ENCODE measurements at places on chromosomes 1 and 21.

DNA sequence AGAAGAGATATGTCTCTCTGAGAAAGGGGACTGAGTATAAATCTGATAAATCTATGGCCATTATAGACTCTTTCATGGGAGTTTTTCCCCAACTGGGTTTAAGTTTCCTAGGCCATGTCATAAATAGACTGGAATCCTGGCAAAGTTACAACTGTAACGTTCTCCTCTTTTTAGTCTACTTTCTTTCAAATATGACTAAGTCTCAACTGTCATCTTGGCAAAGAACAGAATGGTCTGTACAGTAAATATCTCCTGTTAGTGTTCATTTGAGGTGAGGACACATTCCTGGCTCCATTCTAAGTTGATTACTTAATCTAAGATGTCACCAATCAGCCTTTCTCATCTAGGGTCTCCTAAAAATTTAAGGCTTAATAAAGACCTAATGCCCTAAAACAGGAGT, 300.5 kb downstream of the BRINP2 start:
- no peak for DNase-seq

DNA sequence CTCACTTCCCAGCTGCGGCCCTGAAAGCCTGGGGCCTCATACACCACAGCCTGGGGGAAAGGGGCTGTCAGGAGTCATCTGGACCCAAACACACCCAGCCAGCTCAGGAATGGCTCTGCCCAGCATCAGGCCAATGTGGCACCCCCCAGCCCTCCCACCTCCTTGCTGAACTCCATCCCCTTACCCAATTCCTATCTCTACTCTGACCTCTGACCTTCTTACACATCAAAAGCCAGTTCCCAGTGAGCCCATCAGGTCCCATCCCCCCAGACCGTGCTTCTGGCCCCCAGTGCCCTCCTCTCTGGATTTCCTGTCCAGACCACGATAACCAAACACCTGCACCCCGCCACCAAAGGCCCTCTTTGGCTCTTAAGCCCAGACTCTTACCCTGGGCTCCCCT, 16.3 kb downstream of the CRYBG2 start:
- no peak for DNase-seq

DNA sequence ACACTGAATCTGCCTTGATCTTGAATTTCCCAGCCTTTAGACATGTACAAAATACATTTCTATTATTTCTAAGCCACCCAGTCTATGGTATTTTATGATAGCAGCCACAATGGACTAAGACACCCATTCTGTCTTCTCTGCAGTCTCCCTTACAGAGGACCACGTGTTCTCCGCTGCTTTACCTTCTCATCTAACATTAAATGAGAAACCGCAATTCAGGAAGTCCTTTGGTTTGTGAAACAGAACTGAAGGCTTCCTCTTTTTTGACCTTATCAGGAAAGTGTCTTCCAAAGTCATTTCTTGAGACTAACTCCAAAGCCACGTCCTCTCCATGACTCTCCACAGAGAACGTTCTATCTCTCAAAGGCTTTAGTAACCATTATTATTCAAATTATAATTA, 560.1 kb downstream of the OMA1 start:
- DNase-seq = no peak

DNA sequence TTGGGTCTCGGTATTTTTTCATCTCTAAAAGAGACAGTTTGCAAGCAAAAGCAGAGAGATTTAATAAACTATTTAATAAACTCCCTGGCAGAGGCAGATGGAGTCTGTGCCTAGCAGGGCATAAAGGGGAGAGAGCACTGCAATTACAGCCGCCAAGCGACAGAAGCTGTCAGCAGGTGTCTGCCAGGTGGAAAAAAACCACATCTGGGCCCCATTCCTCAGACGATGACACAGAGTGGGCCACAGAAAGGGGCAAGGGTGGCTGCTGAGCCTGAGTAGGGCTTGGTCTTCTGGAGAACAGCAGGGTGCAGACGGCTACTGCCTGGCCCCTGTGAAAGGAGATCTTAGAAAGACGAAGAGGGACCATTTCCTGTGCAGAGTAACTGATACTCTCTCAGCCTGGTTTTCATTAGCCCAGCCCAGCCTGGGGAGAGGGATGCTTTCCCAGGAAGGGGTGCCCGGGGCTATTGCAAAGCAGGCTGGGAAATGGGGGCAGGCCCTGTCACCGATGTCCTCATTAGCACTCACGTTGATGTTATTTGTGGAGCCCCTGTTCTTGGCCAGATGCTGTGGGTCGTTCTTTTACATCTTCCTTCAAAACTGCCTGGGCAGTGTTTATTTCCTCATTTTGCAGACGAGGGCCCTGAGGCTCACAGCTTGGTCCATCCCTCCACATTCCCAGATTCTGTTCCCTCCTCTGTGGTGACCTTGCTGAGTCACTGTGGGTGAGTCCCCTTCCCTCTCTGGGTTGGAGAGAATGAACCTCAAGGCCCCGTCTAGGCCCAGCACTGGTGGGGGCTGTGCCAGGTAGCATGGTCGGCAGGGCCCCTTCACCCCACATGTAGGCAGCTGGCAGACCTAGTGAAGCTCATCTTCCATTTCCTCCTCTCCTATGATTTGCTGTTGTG, 472.7 kb downstream of the PTPRU start:
- DNase-seq = no peak

GRCh38 chr1:205597691-205598314, 34.0 kb downstream of the ELK4 start:
- DNase-seq = no peak

DNA sequence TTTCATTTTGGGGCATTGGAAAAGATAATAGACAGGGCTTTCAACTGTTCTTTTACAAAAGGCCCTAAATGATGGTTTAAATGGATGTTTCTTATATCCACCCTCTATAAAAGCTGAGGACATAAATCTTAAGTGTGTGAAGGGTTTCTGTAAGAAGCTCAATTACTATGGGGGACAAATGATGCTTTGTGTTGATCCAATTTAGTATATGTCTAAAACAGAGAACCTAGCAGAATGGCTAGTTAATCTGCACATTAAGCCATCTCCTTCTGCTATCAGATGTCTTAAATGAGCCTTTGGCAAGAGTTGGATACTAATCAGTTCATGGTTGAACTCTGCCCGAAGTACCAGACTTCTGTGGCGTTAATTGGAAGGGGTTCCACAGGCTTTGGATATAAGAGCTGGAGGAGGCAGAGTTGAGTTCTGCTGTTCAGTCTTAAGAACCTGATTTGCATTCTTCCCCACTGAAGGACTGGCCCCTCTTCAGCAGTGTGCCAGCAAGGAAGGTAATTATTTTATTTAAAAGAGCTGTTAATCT, 43.1 kb downstream of the PTGFRN start:
- DNase-seq = no peak

DNA sequence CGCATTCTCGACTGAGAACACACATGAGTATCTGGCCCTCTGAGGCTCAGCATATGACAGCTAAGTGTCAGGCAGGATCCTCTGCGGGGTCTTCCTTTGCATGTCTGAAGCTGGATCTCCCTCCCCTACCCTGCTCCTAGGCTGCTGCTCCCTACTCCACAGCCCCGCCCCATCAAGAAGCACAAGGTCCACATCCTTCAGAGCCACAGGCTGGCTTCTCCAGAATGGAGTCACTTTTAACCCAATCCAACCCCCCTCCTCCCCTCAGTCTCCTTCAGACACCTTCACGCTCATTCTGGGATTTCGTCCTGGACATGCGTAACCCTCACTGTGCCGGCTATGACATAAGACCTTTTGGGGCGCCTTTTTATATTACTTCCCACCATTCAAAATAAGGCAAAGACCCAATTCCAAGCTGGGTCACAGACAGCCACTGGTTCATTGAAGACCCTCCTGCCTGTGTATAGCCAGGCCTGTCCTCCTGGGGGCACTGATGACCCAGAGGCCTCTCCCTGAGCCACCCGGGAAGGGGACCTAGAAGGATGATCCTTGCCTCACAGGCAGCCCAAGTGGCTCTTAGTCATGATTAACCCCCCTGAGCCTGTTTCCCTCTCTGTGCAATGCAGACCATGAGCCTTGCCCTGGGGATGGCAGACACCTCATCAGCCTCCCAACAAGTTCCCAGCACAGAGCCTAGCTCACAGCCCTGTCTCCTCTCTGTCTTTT, 4.7 kb downstream of the ADGRB2 start:
- DNase-seq = no peak

GRCh38 chr21:33228455-33228854, 1.3 kb upstream of the IFNAR2 start:
- DNase-seq = no peak

DNA sequence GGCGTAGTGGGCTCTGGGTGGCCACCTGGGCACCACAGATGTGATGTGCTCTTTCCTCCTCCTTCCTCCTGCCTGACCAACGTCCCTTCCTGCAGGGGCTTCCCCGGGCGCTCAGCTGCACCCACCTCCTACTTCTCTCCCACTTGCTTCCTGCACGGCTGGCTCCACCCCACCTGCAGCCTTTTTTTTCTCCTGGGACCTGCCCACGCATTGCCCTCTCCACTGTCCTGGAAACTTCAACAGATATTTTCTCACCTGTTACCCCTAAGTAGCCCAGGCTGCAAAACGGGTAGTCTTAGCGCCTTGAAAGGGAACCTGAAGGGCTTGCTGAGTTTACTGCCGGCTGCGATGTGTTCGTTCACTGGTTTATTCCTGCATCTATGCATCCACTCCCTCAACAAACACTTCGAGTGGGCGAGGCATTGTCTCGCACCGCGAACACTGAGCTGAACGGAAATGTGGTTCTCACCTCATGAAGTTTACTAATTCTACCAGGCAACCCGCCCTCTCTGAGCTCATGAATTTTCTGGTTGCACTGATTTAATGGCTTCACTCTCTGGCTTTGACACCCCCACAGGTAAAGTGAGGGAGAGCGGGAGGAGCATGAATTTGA, 23.6 kb downstream of the ZBTB18 start:
- peak; percentile 18 for DNase-seq

DNA sequence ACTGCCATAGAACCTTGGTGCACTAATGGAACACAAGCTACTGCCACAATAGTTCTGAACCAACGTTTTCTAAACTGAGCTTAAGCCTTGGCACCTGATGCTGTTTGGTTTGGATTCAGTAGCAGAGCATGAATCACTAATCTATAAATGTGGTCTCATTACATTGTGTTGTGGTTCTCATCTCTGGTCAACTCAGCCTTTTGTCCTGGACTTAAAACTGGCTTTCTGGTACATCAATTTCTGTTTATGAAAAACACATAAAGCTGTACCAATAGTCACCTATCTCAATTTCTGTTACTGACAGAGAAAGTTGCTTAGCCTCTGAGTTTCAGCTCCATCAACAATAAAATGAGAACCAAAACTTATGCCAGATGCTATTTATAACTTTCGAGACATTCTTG, 197.5 kb upstream of the KIAA0040 start:
- DNase-seq = no peak

Data from stimulated activated CD4-positive, alpha-beta T cell treated with anti-CD3 and anti-CD28 coated beads, Interleukin-2, amount 100 ng/mL, for 48 hours (primary cell).